Stimulated activated CD8-positive, alpha-beta memory T cell treated with anti-CD3 and anti-CD28 coated beads, Interleukin-4, amount 100 ng/mL, for 48 hours (primary cell): ENCODE measurements at places on chromosomes 5 and 9.

DNA sequence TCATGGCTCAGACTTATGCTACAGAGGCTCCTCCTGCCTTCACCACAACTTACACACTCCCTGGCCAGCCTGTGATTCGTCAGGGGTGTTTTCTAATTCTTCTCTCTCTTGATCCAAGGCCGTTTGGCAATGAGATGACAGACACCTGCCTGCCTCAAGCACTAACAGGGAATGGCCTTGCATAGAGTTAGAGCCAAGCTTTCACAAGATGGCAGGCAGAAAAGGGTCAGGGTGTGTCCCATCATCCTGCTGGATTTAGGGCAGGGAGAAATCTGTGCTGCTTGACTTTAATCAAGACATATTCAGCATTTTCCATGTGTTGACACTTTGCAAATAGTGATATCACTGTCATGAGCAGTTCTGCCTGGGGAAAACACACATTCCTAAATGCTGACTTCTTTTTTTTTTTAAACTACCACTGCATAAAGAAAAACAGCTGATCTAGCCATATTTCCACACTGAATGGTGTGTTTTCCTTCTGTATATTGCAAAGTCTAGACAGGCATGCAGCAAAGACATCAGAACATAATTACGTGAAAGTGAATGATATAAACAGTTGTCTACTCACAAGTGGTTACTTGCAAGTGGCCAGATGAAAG is 95.0 kb upstream of the SLC25A48 start:
- no peak for DNase-seq

- no peak for DNase-seq
Measured at GRCh38 chr9:91824601-91825305, 125.3 kb downstream of the ROR2 start.

- DNase-seq: no peak
Measured at GRCh38 chr5:135876146-135876545, 19.5 kb downstream of the IL9 start.

- DNase-seq: no peak
Measured at GRCh38 chr9:84456527-84456926, 116.0 kb upstream of the SLC28A3 start.
